Esophagus squamous epithelium (tissue), 5 donors: ENCODE measurements at places on chromosomes 3 and 15. TPM values are rescaled to one million over a fixed set of nuclear protein-coding genes. Genes with fewer than 3 reads are reported as not detected.
A peak's percentile ranks its signal among the peaks of the same experiment; 100 is the strongest.

Gene ZCWPW2
- total RNA-seq: 0.95 TPM

- no peak for DNase-seq
These were observed 193.2 kb upstream of the TPRG1 start for GRCh38 chr3:188978421-188979171.

Gene ERICH6
- not detected for total RNA-seq

GRCh38 chr3:127738192-127738840 is 65.6 kb downstream of the ABTB1 start:
- no peak for DNase-seq

Gene RLBP1
- total RNA-seq: not detected

GRCh38 chr3:133125171-133125570 is 87.0 kb downstream of the TMEM108 start:
- no peak for DNase-seq

DNA sequence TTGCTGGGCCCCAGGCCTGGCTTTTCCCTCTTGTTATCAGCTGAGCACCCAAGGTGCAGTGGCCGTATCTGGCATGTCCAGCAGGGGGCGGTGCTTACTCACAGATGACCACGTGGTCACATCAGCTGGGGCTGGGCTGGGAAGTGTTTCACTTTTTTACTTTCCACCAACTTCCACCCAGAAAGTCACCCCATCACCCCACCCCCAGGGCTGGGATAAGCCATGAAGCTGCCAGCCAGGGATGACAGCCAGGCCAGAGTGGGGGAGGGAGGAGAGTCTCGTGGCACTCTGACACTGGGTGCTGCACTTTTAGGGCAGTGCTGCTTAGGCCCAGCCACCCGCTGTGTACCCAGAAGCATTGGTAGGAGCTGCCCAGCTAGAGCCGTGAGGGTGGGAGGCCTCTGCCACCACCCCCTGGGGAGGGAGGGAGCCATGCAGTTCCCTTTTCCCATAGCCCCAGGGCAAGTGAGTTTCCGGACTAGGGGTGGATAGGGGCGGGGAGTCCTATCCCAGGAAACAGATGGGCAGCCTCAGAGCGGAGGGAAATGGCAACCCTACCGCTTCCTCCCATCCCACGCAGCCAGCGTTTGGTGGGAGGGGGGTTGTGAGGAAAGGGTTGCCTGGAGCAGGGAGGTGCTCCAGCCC is 6.1 kb downstream of the PPCDC start:
- DNase-seq: peak; percentile 79

Gene XYLB
- 2.5 TPM for total RNA-seq

Gene SH3GL3
- total RNA-seq: 0.57 TPM

DNA sequence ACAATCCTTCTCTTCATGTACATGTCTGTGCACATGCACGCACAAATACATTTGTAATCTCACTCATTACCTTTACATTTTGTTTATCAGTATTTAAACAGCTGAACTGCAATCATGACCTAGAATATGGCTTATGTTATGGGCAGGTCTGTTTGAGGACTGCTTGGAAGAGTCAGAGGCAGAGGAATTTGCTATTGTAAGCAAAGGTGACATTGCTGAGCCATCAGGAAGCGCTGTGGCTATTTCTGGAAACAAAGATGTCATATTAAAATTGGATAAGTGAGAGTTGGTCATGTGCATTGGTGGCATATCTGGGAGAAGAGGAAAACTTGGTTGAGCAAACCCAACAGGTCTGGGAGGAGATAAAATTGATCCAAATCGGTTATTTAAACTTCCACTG is 41.6 kb downstream of the USF3 start:
- no peak for DNase-seq

GRCh38 chr3:76039431-76039830 is 254.1 kb upstream of the ZNF717 start:
- no peak for DNase-seq

Gene ARF4
- total RNA-seq: 68.3 TPM

DNA sequence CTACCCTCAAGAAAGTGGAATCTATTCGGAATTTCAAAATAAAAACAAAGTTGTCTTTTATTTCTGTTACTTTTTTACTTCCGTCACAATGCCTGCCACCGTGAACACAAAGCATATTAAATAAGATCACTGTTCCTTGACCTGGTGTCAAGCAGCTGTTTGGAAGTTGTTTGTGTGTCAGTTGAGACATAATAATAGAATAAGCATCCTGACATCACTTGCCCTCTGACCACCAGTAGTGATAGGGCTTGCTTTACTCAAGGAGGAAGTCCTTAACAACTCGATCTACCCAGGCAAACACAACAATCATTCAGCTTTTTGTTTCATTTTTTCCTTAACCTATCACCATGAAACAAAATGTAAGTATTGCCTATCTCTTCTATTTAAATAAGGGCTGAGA is 454.4 kb upstream of the RASGRP1 start:
- no peak for DNase-seq

Gene DCBLD2
- 3.7 TPM for total RNA-seq

DNA sequence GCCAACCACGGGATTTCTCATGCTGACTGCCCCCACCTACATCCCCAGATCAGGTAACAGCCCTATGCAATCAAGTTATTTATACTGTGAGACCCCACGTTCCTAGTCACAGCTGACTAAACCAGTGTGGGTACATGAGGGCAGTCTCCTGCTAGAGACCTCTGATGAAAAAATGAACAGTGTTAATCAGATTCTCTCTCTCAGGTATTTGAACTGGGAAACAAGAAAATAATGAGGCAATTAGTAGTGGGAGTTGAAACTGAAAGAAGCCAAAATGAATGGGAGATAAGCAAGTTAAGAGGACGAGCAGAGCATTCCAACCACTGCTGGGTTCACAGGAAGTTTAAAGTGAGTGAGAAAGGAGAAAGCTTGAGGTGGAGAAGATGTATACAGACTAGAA is 98.5 kb upstream of the MYO5C start:
- no peak for DNase-seq

Gene LIPH
- 10.4 TPM for total RNA-seq

Gene HTR3E
- total RNA-seq: not detected
